ENCODE measurements at places on chromosomes 5 and 9. TPM values are rescaled to one million over a fixed set of nuclear protein-coding genes. Genes with fewer than 3 reads are reported as not detected.

Gene ACOT12
- total RNA-seq, result not detected

Gene CTNNAL1
- total RNA-seq, result 155 TPM

Gene LMX1B
- not detected for total RNA-seq

Gene HCN1
- under 0.01 TPM for total RNA-seq

Gene REEP2
- 13.0 TPM for total RNA-seq

Gene ANKRD31
- under 0.01 TPM for total RNA-seq

Gene CFAP90
- total RNA-seq, result not detected

Gene TMEM215
- not detected for total RNA-seq

DNA sequence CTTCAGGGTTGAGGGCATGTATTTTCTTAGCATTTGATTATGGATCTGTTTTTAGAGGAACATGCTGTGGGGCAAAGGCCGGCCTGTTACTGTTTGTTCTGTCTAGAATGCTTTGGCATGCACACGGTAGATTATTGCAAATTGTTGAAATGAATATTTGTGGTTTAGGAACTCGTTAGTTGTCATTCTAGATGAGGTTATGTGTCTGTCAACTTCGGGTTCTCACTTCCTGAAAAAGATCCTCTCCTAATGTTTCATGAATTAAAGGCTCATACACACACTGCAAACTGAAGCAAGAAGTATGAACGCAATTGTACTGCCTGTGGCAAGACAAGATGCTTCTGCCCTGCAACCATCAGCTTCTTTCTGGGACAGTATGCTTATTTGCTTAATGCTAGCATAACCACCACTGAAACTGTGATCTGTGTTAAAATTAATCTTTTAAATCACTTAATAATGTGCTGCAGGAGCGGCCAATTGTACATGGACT lies 99.6 kb downstream of the BASP1 start:
- DNase-seq, result peak; percentile 68

DNA sequence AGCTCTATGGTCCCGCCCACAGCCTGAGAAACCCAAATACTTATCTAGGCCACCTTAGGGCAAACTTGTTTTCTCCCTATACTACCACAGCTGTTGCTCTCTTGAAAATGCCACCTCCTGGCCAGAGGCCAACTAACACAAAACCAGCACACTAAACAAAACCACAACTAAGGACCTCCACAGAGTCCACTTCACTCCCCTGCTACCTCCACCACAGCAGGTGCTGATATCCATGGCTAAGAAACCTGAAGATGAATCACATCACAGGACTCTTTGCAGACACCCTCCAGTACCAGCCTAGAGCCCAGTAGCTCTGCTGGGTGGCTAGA lies 108.4 kb downstream of the ALDH1A1 start:
- DNase-seq, result no peak

- DNase-seq, result no peak
These were observed 218.5 kb downstream of the TLE1 start for GRCh38 chr9:81470864-81471263.

DNA sequence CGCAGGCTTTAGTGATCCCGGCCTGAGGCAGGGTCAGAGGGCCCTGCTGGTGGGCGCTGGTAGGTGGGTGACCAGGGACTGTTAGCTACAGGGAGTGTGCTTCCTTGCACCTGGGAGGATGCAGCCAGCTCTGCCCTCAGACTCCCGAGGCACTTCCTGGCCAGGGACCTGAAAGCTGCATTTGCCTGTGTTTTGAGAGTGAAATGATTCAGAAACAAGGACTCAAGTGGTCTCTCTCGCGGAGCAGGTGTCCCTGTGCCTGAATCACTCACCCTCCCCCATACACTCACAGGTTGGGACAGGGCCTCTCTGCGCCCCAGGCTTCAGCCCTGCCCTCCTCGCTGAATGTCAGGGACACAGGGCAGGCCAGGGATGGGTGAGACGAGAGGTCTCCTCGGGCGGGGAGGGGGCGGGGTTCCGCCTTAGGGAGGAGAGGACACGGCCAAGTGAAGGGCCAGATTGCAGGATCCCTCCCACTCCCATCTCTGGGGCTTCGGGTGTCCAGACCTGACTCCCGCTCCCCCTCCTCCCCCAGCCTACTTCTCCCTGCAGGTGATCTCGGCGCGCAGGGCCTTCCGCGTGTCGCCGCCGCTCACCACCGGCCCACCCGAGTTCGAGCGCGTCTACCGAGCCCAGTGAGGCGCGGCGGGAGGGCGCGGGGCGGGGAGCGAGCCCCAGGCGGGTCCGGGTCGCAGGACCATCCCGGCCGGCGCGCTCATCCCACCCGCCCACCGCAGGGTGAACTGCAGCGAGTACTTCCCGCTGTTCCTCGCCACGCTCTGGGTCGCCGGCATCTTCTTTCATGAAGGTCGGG lies 1.5 kb downstream of the LTC4S start:
- DNase-seq, result no peak

GRCh38 chr9:121763561-121764370 lies 112.3 kb downstream of the DAB2IP start:
- DNase-seq, result no peak

GRCh38 chr9:108743901-108744371 lies 111.8 kb downstream of the ACTL7B start:
- no peak for DNase-seq

GRCh38 chr9:110141227-110141793 lies 66.6 kb downstream of the C9orf152 start:
- DNase-seq, result peak; percentile 92

- DNase-seq, result peak; percentile 22
These were observed 517.0 kb downstream of the AGTPBP1 start for GRCh38 chr9:85224729-85225128.

GRCh38 chr5:176583076-176583475 lies 26.9 kb downstream of the GPRIN1 start:
- DNase-seq, result no peak

DNA sequence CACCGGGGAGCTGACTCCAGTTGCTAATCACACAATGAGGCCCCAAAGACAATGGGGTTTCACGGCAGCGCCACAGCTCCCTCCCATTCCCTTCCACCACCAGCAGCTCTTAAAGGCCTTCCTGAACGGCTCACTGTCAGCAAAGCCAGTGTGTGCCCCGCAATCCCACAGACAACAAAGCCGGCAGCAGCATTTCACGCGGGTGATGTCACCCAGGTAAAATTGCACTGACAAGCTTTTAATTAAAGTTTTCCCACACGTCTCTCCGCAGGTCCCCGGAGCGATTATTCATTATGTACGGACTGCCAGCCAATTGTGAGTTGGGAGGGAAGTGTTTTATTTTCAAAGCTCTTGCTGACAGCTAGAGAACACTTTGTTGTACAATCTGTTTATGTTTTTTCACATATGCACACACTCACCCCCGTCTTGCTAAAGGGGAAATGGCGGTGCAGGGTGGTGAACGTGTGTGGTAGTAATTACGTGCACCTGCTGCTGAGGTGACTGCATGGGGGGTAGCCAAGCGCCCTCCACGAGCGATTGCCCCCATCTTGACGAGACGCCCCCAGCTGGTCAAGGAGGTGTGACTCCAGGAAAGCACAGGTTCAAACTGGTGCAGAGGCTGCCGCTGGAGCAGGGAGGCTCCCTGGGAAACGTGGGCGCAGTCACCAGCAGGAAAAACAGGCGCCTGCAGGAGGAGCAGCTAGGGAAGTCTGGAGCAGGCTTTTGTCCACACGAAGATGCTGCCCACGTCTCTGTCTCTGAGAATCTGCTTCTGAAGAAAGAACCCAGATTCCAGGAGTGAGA lies 65.0 kb downstream of the IRX2 start:
- no peak for DNase-seq

DNA sequence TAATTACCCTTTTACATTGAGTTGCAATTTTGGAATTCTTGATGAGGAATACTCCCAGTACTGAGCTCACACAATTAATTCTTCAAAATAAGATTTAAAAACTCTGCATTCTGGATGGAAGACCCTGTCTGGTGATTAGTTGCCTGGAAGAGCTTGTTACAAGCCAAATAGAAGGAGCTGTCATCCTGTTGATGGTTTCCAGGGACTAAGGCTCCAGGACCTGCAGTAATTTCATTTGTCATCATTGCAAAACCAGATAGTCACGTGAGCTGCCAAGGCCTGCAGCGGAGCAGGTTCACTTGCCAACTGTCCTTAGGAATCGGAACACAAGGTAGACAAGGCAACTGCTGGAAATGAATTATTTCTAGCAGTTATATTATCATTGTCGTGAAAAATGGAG lies 597.7 kb downstream of the CCDC171 start:
- DNase-seq, result peak; percentile 91

DNA sequence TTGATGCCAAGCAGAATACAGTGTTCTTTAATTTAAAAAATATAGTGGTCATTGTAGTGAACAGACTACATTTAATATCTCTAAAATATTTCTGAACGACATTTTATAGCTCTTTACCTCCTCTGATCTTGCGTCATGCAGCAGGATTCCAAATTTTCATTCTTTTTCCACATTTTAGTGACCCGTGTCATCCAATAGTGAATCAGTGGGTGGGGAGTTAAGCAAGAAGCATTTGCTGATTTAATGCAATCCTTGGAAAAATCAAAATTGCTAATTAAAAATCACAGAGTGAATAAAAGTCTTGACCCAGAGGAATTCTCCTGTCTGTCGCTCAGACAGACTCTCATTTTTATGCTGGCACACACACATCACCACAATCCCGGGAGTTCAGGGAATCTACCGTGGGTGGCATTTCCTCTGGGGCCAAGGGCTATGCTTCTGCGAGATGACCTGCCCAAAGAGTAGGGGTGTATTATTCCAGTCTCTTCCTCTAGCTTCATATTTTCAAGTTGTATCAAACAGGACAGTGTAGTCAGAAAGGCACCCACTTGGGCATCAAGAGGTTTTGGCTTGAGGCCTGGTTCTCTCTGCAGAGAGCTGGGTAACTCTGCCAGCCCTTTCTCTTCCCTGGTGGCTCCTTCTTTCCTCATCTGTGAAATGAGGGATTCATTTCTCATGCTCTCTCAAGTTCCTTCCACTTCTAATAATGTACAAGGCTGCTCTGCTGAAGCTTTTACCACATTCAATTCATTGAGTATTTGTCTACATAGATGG lies 24.8 kb upstream of the OTP start:
- no peak for DNase-seq

DNA sequence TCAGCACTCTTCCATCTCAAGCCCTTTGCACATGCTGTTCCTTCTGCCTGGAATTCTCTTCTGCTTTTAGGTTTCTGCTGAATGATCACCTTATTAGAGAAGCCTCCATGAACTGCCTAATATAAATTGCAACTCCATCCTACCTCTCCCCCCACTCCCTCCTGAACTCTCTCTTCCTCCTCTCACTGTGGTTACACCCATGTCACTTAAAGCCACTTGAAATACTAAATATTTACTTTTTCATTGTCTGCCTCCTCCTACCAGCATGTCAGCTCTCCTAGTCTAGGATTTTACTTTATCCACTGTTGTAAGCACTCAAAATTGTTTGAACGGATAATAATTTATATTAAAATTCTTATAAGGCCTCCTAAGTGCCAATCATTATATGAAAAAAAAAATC lies 43.8 kb downstream of the ACTL7B start:
- DNase-seq, result no peak
